ENCODE measurements at places on chromosomes 13 and 19. TPM values are rescaled to one million over a fixed set of nuclear protein-coding genes. Genes with fewer than 3 reads are reported as not detected.

- no peaks in the 10 kb centered on the region for H3K27me3 ChIP-seq
- H3K27ac ChIP-seq = no peak overlapping the region
Observed at GRCh38 chr19:3950871-3951861, 18.3 kb downstream of the NMRK2 start.

Gene ETHE1
- total RNA-seq = 115 TPM

DNA sequence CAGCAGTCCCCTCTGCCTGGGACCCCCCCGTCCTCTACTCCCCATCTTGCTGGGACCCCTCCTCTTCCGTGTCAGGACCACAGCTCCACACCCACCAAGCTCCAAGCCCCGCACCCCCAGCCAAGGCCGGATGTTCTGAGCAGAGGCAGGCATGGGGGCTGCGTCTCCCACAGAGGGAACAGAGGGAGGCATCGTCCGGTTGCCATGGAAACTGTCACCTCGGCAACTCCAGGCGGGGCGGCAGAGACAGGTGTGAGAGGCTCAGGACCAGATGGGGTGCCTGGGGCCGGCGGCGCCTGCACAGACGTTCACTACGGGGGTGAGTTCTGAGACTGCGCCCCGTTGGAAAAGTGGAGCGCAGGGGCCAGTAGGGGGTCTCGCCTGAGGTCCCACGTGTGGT is 5.4 kb downstream of the RNU6-9 start:
- peak overlapping the region; percentile 26 for H3K27ac ChIP-seq
- H3K4me1 ChIP-seq = no peaks in the 10 kb centered on the region
- no peak overlapping the region for H3K4me3 ChIP-seq

GRCh38 chr19:1182068-1182467 is 8.0 kb upstream of the SBNO2 start:
- no peaks in the 10 kb centered on the region for H3K4me1 ChIP-seq
- no peaks in the 10 kb centered on the region for H3K36me3 ChIP-seq
- no peak overlapping the region for H3K27ac ChIP-seq
- H3K4me3 ChIP-seq = no peak overlapping the region
- no peaks in the 10 kb centered on the region for H3K27me3 ChIP-seq
- DNase-seq = no peak

Gene URAD
- 38.0 TPM for total RNA-seq

Gene KCNC3
- total RNA-seq = 2.0 TPM

GRCh38 chr19:5434351-5434917 is 20.8 kb upstream of the ZNRF4 start:
- no peak for DNase-seq
- H3K27ac ChIP-seq = no peak overlapping the region
- no peak overlapping the region for H3K4me3 ChIP-seq
- H3K27me3 ChIP-seq = no peaks in the 10 kb centered on the region
- no peaks in the 10 kb centered on the region for H3K36me3 ChIP-seq

Gene FBN3
- total RNA-seq = not detected

- no peak overlapping the region for H3K4me3 ChIP-seq
- H3K36me3 ChIP-seq = peaks cover 59% of the 10 kb centered on the region
- no peak for DNase-seq
- no peaks in the 10 kb centered on the region for H3K4me1 ChIP-seq
- no peaks in the 10 kb centered on the region for H3K27me3 ChIP-seq
Observed at GRCh38 chr19:4366666-4367335, 23.4 kb downstream of the MPND start.

- peak within 1 kb of the TSS; percentile 86 for H3K4me3 ChIP-seq
- H3K27me3 ChIP-seq = no peaks in the 10 kb centered on the region
- peaks cover 4% of the 10 kb centered on the region for H3K4me1 ChIP-seq
- peak; percentile 91 for DNase-seq
- H3K36me3 ChIP-seq = peaks cover 5% of the 10 kb centered on the region
- peak within 1 kb of the TSS; percentile 90 for H3K27ac ChIP-seq
Observed at GRCh38 chr19:32691291-32691951, at the start of gene NUDT19. NUDT19 (plus strand) TSS chr19:32691821; CDS start chr19:32691961, 140 bp downstream.

- no peak overlapping the region for H3K4me3 ChIP-seq
- no peaks in the 10 kb centered on the region for H3K27me3 ChIP-seq
- H3K36me3 ChIP-seq = no peaks in the 10 kb centered on the region
- no peaks in the 10 kb centered on the region for H3K4me1 ChIP-seq
- no peak overlapping the region for H3K27ac ChIP-seq
Observed at GRCh38 chr19:35330475-35330874, 1.5 kb downstream of the CD22 start.

Gene TEKTIP1
- 2.4 TPM for total RNA-seq

DNA sequence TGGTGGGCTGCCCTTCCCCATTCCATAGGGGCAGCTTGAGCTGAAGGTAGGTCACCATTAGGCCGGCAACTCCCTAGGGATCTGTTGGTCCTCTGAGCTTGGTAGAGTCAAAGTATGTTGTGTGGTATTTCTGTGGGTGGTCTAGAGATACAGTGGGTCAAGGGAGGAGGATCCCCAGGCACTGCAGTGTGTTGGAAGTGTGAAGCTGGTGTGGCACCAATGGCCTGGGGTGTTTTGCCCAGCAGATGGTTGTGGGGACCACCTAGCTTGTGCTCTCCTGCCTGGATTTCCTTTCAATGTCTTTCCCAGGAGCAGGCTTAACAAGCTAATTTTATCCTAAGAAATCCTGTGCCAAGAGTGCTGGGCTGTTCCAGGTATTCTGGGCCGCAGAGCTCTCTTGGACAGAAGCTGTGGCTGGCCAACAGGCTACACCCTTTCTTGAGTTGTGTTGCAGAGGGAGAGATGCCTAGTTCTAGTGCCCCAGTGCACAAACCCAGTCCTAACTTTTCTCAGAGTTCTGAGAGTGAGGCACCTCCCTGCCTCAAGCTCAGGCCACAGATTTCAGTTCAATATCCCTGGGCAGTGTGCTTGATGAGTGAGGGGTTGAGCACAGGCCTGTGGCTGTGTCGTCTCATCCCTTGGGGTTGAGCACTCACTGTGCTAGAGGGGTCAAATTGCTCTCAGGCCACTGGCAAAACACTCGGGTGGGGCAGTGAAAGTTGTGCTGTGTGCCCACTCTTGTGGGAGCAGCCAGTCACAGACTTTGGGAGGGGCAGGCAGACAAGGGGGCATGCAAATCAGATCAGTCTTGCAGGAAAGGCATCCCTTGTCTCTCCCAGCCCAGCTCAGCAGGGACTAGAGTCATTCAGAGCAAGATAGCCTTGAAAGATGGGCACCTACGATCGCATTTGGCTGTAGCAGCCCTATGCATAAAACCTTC is 1806.1 kb upstream of the MIR17HG start:
- no peaks in the 10 kb centered on the region for H3K36me3 ChIP-seq
- no peak for DNase-seq
- H3K27me3 ChIP-seq = no peaks in the 10 kb centered on the region
- H3K4me3 ChIP-seq = no peak overlapping the region
- H3K4me1 ChIP-seq = no peaks in the 10 kb centered on the region

Gene ANGPTL8
- total RNA-seq = not detected
